ENCODE measurements at places on chromosomes 1 and 21. TPM values are rescaled to one million over a fixed set of nuclear protein-coding genes. Genes with fewer than 3 reads are reported as not detected.

EPHA2 gene
- total RNA-seq, result 0.54 TPM

LMX1A gene
- not detected for total RNA-seq

NBPF9 gene
- total RNA-seq, result 26.9 TPM

GRCh38 chr1:27350663-27351540 is 9.1 kb downstream of the SYTL1 start:
- DNase-seq, result no peak

- no peak for DNase-seq
These were observed 66.9 kb downstream of the NFIA start for GRCh38 chr1:61149010-61149860.
